GM18507 (cell line): ENCODE measurements at places on chromosomes 4 and X.
A peak's percentile ranks its signal among the peaks of the same experiment; 100 is the strongest.

GRCh38 chr4:97496298-97496873, 646.9 kb downstream of the STPG2 start:
- DNase-seq = no peak

- no peak for DNase-seq
Measured at GRCh38 chr4:172962564-172963353, 205.9 kb upstream of the GALNT7 start.

GRCh38 chrX:110108381-110108821, 105.5 kb downstream of the TMEM164 start:
- no peak for DNase-seq

GRCh38 chrX:40267334-40268187, 169.8 kb upstream of the BCOR start:
- DNase-seq = peak; percentile 5

- DNase-seq = no peak
Measured at GRCh38 chr4:68606240-68606639, 30.1 kb upstream of the UGT2B17 start.

- no peak for DNase-seq
Measured at GRCh38 chrX:53160297-53160983, 64.6 kb downstream of the KDM5C start.

DNA sequence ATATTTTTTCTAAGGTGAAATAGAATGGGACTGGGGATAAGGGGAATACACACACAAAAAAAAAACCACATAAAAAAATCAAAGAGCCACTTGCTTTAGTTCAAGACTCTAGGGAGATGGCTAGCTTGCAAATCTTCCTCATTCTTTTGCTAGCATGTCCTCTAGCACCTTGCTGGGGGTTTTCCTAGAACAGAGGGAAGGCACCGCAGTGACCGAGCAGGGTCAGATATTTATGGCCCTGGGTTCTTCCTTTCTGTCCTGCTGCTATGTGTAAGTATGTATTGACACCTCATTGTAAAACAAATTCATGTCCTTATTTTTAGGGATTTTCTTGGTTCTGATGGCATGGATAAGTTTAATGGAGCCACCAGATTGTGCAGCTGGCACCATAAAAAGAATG, 81.2 kb downstream of the SHISA3 start:
- no peak for DNase-seq

- DNase-seq = no peak
Measured at GRCh38 chr4:162650166-162650565, 486.4 kb upstream of the FSTL5 start.

- DNase-seq = no peak
Measured at GRCh38 chr4:158163941-158164767, 8.7 kb downstream of the GASK1B start.

DNA sequence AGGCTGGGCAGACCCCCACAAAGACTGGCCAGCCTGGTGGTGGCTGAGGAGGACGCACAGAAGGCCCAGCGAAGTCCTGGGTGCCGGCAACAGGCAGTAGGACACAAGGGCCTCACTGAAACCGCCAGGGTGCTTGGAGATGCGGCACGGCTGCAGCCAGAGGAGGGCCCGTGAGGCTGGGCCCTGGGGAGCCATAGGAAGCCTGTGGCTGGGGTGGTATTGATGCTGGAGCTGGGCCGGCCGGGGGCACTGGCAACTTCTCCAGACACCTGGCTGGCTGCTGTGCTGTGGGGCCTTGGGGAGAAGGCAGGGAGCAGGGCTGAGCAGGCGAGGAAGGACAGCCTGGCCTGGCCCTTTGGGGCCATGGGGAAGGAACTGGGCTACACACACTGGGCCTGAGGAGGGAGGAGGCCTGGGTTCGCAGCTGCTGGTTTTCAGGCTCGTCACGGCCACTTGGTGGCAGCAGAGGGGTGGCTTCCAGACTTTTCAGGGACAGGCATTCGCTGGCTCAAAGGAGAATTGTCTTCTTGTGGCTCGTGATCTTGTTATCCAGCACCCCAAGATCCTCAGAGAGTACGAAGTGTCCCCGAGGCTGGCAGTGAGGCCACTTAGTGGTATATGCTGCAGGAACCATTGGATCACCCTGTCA, 37.2 kb downstream of the ATP2B3 start:
- DNase-seq = peak; percentile 40

DNA sequence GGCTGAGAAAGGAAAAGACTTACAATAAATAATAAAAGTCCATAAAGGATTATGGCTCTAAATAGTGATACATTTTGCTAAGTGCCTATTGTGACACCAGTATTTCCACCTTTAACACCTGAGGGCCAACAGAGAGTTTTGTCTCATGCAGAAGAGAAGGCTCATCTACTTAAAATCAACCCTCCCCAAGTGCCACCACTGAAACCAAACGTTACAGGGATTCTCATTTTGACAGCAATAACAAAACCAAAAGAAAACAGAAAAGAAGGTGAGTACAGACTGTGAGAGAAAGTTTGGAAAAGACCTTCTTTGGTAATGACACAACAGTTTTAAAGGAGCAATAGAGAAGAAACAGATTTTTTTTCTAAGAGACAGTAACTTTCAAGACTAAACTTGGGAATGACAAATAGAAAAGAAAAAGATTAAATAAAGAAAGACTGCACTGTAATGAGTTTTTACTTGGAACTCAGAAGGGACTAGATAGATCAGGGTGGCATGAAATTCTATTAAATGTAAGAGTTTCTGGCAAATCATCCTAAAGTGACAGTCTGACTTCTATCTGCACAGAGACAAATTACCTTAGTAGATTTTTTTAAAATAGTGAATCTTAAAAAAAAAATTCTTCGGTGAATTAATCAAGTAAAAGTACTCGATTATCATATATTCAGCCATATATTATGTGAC, 109.7 kb downstream of the ZNF827 start:
- peak; percentile 22 for DNase-seq

DNA sequence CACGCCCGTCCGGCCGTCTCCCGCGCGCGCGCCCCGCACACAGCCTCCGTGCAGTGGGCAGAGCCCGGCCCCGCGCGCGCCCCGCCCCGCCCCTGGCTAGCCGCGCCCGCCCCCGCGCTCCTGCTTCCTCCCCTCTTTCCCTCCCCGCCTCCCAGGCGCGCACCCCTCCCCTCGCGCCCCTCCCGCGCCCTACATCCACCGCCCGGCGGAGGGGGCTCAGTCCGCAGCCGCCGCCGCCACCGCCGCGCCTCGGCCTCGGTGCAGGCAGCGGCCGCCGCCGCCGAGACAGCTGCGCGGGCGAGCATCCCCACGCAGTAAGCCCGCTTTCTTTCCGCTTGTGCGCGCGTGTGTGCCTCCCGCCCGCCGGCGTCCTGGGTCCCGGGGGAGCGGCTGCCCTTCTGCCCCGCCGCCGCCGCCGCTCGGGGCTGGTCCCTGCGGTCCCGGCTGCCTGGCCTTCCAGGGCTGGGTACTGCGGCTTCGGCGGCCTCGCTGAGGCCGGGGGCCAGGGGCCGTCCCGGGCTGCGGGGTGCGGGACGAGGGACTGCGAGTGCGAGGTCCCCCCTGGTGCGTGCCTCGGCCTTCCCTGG, at the start of gene FHL1:
TSS of gene FHL1 (plus strand) at position 219 of the 587 bp plus-strand sequence.
- no peak for DNase-seq

DNA sequence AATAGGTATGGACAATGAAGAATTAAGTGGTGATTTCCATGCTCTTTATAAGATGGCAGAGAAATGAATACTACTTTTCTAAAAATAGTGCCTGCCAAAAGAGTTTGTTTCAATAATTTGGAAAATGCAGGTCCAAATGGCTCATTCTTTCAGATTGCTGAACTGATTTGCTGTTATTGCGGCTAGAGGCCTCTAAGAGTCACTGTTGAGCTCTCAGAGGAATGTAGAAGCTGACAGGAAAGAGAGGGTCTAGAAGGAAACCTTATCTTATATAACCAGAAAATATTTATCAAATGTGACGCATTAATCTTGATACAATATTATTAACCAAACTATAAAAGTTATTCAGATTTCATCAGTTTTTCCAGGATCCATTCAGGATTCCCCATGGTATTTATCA, 65.7 kb upstream of the PAGE1 start:
- DNase-seq = no peak

DNA sequence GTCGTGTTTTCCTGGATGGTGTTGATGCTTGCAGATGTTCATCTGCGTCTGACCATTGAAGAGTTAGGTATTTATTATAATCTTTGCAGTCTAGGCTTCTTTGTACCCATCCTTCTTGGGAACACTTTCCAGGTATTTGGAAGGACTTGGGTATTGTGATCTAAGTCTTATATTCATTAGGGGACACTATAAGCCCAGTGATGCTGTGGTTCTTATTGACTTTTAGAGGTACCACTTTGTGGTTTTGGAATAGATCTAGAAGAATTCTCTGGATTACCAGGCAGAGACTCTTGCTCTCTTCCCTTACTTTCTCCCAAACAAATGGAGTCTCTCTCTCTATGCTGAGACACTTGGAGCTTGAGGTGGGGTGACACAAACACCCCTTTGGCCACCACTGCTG, 41.6 kb downstream of the AFM start:
- no peak for DNase-seq

DNA sequence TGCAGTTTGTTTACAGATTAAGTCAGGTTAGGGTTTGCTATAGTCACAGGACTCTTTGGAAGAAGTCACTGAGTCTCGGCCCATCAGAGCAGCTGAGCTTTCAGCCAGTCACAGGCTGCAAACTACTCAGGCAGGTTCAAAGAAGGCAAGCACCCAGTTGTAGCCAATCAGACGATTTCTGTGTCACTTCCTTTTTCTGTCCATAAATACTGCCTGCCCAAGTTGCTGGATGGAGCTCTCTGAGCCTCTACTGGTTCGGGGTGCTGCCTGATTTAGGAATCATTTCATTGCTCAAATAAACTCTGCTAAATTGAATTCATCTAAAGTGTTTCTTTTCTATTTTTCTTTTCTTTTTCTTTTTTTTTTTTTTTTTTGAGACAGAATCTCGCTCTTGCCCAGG, 7.3 kb upstream of the SH3BP2 start:
- DNase-seq = no peak

GRCh38 chr4:22850630-22851029, 157.9 kb downstream of the GBA3 start:
- no peak for DNase-seq

GRCh38 chr4:101254776-101255175, 92.5 kb downstream of the PPP3CA start:
- no peak for DNase-seq

GRCh38 chrX:15404401-15405096, 20.3 kb upstream of the VEGFD start:
- no peak for DNase-seq

DNA sequence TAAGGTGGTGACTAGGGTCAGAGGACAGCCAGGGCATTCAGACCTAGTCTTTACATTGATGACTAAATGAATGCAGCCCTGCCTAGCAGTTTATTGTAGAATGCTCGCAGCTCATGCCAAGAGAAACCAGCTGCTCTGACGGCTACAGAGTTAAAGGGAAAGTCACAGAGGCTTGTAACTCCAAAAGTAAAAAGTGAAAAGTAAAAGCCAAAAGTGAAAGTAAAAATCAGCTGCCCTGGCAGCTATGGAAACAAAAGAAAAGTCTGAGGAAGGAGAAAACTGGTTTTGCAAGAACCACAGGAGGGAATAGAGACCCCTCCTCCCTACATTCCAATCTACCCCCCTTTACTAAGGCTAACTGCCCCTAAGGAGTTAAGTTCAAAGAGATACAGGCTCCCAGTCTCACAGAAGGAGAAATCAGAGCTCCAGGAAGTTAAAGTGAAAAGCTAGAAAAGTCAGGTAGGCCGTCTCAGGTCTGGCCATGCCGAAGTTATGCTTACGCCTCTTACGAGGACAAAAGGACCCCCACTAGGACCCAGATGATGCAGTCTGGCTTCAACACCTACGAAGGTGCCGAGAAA, 6.0 kb downstream of the GAGE10 start:
- no peak for DNase-seq

DNA sequence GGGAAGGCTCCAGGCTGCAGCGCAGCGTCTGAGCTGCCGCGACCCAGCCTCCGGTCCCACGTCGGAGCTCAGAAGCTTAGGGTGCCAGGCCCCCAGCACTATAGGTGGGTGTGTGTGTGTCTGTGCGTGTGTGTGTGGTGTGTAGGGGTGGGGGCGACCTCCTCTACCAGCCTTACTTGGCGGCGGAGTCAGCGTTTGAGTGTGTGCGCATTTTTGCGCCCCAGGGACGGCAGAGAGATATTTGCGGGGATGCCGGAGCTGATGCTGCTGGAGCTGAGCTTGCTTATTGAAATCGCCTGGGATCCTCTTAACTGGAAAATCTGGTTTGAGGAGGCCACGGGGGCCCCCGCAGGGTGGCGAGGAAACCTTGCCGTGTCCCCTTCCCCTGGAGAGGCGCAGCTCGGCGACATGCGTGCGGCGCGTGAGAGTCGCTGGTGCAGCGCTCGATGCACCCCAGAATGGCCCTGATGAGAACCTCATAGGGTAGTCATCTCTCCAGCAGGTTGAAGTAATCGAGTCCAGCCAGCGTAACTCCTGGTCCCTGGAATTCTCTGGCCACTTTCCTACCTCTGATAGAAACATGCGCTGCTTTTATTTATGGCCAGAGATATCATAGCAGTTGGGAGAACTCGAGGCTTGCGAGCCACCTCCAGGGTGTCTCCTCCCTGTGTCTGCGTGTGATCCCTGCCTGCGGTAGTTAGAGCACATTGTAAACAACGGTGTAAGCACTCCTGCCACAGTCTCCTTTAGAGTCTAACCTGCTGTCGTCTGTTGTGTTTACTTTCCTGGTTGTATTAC, 2.7 kb downstream of the ADGRL3 start:
- DNase-seq = no peak
